ENCODE measurements at places on chromosomes 12 and 14.

GRCh38 chr12:133233993-133234564 is 1.6 kb downstream of the ANHX start:
- no peak for DNase-seq

- DNase-seq, result peak; percentile 45
Measured at GRCh38 chr14:56195704-56196103, 77.5 kb downstream of the PELI2 start.

DNA sequence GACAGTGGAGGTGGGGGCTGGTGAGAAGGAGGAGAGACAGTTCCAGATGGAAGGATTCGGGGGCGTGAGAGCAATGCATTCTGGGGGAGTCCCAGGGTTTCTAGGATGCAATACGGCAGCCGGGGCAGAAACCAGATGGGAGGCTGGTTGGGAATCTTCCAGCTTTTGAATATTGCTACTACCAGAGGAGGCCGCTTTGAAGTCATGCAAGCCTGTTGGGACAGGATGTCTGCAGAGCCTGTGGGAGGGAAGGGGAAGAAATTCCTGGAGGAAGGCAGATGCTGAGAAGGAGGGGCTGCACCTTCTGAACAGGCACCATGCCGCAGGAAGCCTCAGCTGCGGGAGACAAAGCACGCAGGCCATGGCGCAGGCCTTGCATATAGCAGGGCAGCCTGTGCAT is 105.4 kb downstream of the APAF1 start:
- DNase-seq, result no peak

DNA sequence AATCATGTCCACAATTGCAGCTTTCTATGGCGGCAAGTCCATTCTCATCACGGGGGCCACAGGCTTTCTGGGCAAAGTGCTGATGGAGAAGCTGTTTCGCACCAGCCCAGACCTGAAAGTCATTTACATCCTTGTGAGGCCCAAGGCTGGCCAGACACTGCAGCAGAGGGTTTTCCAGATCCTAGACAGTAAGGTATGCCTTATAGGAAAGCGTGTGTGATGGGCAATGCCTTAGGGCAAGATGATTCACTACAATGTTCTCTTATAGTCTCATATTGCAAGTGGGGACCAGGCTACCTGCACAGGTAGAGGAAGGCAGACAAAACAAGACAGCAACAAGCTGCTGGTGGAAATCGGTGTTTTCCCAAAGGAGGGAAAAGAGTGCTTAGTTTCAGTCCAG is 110.5 kb downstream of the ERGIC2 start:
- DNase-seq, result no peak

- DNase-seq, result no peak
Measured at GRCh38 chr14:74979029-74979428, 23.6 kb upstream of the PGF start.

DNA sequence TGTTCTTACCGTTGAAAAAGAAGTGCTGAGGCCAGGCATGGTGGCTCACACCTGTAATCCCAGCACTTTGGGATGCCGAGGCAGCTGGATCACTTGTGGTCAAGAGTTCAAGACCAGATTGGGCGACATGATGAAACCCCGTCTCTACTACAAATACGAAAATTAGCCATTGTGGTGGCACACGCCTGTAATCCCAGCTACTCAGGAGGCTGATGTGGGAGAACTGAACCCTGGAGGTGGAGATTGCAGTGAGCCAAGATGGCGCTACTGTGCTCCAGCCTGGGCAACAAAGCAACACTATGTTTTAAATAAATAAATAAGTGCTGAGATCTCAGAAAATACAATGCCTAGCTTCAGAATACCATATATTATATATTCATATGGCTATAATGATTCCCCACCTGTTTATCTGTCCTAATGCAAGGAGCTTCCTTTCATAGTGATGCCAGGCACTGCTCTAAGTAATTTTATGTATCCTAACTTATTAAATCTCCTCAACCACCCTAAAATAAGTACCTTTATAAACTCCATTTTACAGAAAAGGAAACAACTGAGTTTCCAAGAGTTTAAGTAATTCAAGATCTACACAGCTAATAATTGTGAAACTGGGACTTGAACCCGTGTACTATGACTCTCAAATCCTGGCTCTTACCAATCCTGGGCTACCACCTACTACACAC is 7.3 kb downstream of the PHLDA1 start:
- no peak for DNase-seq

DNA sequence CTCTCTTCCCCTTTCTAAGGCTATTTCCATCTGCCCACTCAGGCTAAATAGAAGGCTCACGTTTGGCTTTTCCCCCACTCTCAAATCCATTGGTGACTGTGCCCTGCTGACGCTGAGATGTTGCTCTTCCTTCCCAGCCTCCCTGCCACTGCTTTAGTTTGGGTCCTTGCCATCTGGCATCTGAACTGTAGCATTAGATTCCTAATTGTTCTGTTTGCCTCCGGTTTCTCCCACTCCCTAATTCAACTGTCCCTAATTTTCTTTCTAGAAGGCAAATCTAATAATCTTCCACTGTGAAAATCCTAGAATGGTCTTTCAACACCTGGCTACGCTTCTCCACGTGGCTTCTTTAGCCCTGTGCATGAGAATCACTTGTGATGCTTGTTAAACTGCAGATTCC is 37.6 kb upstream of the SMOC1 start:
- peak; percentile 2 for DNase-seq
